HepG2 (cell line): ENCODE measurements at places on chromosomes 7 and 10.

DNA sequence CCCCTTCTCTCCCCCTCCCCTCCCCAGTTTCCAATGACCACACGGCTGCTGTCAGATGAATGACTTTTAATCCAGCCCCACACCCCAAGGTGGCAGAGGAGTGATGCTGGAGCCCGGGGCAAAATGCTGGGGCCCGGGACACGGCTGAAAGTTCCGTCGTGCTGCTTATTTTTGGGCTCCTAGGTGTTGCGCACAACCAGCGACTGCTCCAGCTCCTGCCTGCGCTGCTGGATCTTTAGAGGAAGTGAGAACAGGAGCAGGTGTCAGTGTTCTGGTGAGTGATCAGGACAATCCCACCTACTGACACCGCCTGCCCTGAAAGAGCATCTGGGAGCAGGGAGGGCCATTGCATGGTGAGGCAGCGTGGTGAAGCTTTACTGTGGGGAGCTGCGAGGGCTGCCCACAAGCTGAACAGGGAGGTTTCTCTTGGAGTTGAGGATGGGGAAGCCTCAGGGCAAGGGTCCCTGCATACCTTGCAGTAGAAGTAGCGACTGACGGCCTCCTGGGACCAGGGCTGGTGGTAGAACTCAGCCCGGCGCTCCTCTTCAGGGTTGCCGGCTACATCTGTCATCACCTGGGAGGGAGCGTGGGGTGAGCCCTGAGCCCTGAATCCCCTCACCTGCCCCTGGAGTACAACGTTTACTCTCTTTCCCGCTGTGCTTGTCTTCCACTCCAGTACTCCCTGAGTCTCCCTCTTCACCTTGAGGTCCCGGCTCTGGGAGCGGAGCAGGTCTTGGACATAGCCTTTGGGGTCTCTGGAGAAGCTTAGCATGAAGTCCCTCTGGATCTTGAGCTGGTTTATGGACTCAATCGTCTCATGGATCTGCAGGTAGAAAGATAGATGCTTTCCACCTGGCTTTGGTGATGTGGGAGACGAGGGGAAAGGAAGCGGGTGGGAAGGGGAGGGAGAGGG, 6.9 kb downstream of the CHPF2 start:
- DNase-seq = no peak

- no peak for DNase-seq
These were observed 9.2 kb downstream of the JMJD1C start for GRCh38 chr10:63456437-63457210.

GRCh38 chr10:79056736-79057391, 11.9 kb upstream of the ZMIZ1 start:
- no peak for DNase-seq

DNA sequence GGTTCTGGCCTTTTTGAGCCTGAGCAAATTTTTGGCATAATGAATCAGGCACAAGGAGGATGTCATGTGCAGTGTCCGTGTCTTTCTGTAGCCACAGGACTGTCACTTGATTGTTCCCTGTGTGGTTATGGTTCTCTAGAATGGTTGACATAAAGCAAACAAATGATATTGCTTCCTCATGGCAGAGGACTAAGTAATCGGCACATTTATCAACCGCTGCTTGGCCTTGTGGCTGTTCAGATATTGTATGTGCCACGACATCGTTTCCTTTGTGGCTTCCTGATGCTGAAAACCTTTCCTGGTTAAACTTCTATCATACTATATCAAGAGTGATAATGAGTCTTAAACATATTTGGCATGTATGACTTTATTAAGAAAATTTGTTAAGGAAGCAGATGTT, 598.8 kb downstream of the SUGCT start:
- DNase-seq = peak; percentile 66

DNA sequence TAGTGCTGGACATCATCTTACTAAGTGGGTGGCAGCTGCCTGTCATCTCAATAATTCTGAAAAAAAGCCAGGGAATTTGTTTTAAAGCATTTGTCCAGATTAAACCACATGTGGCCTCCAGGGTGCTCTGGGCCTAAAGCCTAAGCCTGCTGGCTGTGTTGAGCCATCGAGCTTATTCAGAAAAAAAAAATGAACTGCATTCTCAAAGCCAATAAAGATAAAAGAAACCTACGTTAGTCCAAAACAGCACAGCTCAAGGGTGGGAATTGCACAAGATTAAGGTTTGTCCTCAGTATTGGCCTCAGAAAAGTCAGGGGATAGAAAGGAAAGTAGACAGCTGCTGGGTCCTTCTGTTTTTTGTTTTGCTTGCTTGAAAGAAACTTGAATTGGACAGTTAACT, 22.6 kb upstream of the PRTFDC1 start:
- peak; percentile 32 for DNase-seq

DNA sequence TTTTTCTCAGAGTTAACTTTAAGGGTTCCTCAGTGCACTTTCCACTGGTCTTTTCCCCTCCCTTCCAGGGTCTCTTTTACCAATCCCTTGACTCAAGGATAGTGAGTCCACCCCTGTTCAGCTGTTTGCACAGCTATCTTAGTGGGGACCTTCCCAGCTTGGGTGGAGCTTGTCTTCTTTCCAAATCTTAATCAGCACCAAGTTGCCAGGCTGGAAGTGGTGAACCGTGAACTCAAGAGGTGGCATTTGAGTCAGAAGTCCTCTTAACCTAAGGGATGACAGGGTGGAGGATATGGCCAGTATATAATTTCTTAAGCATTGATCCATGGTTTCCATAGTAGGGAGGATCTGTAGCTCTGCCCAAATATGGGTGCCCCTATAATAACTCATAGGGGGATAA, 25.0 kb downstream of the MAPK8 start:
- no peak for DNase-seq

- no peak for DNase-seq
These were observed 795.3 kb upstream of the CELF2 start for GRCh38 chr10:10222304-10222841.

DNA sequence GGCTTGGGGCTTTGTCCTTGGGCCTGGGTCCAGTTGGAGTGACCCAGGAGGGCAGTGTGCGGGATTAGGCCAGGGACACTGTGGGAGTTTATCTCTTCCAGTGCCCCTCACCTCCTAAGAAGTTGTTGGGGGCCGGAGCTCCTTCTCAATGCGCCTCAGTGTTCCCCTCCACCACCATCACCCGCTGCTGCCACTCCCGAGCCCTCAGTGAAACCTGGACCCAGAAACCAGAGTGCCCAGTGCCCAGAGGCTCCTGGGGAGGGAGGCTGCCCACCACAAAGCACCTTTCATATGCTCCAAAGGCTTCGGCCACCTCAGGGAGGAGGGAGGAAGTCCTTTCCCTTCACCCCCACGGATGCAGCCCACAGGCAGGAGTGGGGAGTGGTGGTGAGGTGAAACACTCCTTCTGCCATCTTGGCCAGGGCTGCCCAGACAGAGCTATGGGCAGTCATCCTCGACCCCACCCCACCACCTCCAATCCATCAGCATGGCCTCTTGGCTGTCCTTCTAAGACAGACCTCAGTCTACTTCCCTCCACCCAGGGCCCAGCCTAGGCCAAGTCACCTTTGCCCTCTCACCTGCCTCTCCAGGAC, 99.0 kb downstream of the SH3PXD2A start:
- DNase-seq = no peak

GRCh38 chr7:138649506-138649905, 51.7 kb downstream of the SVOPL start:
- DNase-seq = no peak

DNA sequence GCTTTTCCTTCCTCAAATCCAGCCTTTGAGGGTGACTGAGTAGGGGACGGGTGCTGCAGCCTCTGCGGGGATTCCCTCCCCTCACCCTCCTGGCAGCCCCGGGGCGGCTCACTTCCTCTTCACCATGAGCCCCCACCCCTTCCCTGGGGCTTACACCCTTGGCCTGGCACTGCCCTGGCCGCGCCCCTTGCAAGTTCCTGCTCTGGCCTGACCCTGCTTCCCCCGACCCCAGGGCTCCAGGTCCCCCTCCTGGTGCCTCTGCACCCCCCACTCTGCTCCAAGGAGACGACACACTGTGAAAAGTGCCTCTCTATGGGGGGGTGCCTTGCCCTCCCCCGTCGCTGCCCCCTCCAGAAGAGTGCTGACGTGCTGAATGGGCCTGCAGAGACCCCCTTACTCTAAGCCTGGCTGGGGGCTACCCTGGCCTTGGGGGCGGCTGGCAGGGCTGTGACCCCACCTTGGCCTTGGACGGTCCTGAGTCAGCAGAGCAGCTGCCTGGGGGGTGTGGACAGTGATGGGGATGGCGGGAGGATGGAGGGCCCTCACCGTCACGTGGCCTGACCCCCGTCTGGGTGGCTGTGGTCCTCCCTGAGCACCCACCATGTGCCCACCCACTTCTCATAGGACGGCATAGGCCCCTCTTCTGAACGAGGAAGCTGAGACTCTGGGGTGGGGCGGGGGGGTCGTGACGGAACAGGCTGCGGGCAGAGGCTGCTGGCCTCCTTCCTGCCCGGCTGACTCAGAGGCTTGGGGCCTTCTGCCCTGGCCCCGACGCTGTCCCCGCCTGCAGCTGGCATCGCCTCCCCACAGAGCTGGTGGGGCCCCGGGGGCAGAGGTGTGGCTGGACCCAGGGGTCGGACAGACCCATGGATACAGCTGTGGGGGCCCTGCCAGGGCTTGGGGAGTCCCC, 9.8 kb downstream of the LFNG start:
- DNase-seq = no peak

GRCh38 chr7:34806831-34807230, 148.8 kb downstream of the NPSR1 start:
- no peak for DNase-seq

GRCh38 chr10:106566873-106567272, 597.6 kb downstream of the SORCS1 start:
- no peak for DNase-seq

DNA sequence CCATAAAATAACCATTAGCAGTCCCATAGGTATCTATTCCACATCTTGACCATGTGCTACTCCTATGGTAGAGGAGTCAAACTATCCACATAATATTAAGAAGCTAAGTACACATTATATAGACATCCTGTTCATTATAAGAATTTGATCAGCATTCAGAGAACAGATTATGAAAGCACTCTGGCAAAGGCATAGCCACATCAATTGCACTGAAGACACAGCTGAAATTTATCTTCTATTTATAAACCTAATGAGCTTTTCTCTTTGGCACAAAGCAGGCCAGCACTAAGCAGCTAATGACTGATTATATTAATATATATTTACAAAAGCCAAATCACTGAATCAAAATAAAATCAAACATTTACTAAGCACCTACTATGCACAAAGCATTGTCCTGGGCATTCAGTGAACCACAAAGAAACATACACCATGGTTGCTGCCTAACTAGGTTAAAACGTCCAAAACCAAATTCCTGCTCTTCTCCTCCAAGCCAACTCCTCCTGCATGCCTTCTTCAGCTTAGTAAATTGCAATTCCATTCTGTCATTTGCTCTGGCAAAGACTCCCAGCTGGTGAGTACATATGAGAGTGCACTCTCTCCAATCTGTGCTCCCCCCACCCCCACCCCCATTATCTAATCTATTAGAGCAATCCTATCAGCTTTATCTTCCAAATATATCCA, 122.6 kb upstream of the ASAH2 start:
- no peak for DNase-seq

- DNase-seq = no peak
These were observed 113.6 kb downstream of the ADCY1 start for GRCh38 chr7:45687721-45688120.

- no peak for DNase-seq
These were observed 11.1 kb downstream of the TAF3 start for GRCh38 chr10:7829289-7829834.

DNA sequence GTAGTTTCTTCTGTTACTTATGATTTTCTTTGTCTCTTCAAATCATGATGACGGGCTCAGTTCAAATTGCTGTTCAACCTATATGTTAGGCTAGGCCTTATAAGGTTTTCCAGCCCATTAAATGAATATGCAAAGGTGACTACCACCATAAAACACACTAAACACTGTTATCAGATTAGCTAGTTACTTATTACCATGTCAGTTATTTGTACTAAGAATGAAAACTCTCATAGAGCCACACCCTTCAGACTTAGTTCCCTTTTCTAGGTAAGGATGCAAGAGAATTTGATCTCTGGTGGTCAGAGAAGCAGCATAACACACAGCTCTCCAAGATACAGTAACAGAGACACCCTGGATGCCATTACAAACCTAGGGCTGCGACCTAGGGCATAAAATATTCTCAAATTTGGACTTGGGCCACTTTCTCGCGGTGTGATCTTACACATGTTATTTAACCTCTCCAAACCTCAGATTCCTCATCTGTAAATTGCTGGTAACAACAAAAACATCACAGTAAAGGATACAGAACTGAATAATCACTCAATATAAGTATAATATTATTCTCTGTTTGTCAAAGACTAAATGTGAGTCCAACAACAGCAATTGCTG, 35.6 kb downstream of the ANKMY2 start:
- DNase-seq = peak; percentile 30

- no peak for DNase-seq
These were observed 39.6 kb downstream of the GTF2IRD1 start for GRCh38 chr7:74493295-74493694.

GRCh38 chr7:137871170-137871915, 24.6 kb upstream of the DGKI start:
- DNase-seq = no peak

- no peak for DNase-seq
These were observed 224.9 kb upstream of the TMEM229A start for GRCh38 chr7:124257638-124258308.

DNA sequence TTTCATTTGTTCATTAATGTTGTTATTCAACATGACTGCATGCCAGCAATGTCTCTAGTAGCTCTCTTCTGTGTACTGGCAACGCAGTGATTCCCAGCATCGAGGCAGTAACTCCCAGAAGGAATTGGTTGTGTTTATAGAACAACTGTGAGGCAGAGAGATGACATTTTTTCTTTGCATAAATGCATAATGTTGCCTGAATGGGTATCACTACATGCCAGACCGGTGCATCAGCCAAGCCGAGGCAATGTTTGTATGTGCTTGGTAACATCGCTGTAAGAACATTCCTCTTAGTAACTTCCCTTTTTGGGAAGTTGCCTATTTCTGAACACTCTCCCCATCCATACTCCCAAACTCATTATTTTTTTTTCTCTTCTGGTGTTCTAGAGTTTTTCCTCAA, 182.9 kb downstream of the HTR7 start:
- no peak for DNase-seq

DNA sequence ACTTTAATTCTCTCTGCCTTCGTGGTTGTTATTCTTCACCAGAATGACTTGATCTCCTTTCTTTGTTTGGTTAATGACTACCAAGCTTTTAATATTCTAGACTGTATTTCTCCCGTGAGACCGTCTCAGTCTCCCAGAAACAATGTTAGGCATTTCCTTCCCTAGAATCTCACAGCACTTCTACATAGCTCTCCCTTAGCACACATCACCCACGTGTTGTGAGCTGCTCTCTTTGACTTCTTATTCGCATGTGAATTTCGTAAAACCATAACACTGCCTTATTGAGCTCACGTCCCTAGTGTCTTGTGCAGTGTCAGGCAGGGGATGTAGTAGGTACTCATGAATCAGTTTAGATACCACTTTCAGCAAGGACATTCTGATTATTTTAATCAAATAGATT, 57.5 kb upstream of the MGAM2 start:
- no peak for DNase-seq

GRCh38 chr7:158842486-158842885, 13.2 kb upstream of the ESYT2 start:
- no peak for DNase-seq

- DNase-seq = no peak
These were observed 143.0 kb downstream of the KIAA1217 start for GRCh38 chr10:24351961-24352360.
